ENCODE measurements at places on chromosomes 11 and 22. TPM values are rescaled to one million over a fixed set of nuclear protein-coding genes. Genes with fewer than 3 reads are reported as not detected.

DNA sequence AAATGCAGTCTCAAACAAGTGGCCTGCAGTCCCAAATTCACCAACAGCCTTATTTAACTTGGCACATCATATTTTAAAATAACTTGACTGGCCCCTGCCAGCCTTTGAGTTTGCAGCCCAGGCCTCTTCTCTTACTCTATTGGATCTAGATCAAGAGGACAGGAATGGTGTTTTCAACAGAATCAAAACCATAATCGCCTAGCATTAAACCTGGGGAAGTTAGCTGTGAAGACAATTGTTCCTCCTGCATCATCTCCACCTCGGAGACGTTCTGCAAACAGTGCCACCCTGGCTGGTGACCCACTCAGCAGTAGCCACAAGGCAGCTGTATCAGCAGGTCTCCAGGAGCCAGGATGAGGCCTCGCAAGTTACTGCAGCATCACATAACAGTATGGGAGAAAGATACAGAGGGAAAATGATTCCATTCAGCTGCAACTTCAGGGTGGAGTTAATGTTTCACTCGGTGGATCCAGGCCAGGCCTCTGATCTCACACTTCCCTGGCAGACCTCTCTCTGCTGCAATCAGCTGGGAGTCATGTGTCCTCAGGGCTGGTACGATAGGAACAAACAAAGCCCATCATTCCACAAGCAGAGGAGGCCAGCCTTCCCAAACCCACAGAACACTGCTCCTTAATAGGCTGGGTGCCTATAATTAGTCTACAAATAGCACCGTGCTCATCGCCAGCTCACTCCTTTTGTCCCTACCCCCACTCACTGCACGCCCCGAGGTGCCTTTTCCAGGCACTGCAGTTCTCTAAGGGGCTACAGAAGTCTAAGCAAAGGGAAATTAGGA, 18.6 kb upstream of the SCN2B start:
- no peak overlapping the region for H3K4me3 ChIP-seq
- peaks cover 2% of the 10 kb centered on the region for H3K4me1 ChIP-seq
- H3K36me3 ChIP-seq = peaks cover 24% of the 10 kb centered on the region
- no peaks in the 10 kb centered on the region for H3K27me3 ChIP-seq
- no peak for DNase-seq

GRCh38 chr11:15911377-15912044, 444.8 kb downstream of the SOX6 start:
- H3K27ac ChIP-seq = no peak overlapping the region
- no peaks in the 10 kb centered on the region for H3K4me1 ChIP-seq
- H3K4me3 ChIP-seq = no peak overlapping the region
- DNase-seq = no peak
- H3K36me3 ChIP-seq = no peaks in the 10 kb centered on the region

DNA sequence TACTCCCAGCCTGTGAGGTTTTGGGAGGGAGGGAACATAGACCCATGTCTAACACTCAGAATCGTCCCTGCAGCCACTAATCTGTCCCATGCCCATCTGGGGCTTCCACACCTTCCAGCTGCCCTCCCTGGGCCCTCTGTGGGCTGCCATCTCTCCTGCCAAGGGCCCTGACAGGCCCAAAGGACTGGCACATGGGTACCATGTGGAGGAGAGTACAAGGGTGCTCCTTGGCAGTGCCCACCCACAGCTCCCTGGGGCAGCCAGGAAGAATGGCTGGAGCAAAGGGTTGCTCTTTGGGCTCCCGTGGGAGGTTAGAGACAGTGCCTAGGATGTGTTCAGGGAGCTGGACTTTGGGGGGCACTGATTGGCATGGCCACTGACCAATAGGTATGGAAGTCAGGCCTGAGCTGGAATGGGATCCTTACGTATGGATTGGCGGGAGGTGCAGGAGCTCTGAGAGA, 56.8 kb downstream of the CD82 start:
- H3K4me3 ChIP-seq = no peak overlapping the region
- DNase-seq = no peak
- H3K27ac ChIP-seq = no peak overlapping the region
- no peaks in the 10 kb centered on the region for H3K36me3 ChIP-seq
- no peaks in the 10 kb centered on the region for H3K27me3 ChIP-seq

The SYT13 gene
- not detected for polyA plus RNA-seq

The GSTT2B gene
- polyA plus RNA-seq = not detected

The DDX25 gene
- not detected for polyA plus RNA-seq
